ENCODE measurements at places on chromosomes 12 and 14. TPM values are rescaled to one million over a fixed set of nuclear protein-coding genes. Genes with fewer than 3 reads are reported as not detected.

DNA sequence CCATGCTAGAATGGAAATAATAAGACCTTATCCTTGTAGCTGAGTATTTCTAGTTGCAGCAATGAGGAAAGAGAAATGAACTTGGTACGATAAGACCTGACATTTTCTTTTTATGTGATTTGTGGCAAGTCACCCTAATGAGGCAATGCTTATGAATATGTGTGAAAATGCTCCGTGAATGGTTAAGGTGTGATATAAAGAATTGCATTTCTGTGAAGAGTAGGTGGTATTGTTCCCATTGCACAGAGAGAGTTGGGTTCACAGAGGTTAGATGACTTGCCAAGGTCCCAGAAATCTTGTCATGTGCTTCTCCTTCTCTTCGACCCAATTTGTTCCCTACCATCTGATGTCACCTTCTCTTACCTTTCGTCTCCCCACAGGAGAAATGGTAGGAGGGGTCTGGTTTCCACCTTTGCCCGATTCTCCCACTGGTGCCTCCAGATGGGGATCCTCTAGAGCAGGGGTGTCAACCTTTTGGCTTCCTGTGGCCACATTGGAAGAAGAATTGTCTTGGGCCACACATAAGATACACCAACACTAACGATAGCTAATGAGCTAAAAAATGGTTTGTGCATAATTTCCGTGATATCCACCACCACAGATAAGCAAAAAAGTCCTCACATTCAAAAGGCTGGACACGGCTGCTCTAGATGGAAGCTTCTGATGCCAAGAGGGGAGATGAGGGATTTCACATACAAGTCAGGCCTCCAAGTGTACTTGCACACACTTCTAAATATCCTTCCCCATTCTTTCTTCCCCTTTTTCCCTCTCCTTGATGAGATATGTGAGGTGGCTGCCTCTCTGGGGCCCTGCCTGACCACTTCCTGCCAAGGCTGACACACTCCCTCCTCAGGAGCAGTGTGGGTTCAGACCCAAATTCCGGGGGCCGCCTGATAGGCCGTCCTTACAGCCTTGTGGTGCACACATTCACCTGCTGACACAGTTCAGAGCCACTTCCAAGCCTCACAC lies 96.1 kb downstream of the PLXNC1 start:
- no peak for DNase-seq

DNA sequence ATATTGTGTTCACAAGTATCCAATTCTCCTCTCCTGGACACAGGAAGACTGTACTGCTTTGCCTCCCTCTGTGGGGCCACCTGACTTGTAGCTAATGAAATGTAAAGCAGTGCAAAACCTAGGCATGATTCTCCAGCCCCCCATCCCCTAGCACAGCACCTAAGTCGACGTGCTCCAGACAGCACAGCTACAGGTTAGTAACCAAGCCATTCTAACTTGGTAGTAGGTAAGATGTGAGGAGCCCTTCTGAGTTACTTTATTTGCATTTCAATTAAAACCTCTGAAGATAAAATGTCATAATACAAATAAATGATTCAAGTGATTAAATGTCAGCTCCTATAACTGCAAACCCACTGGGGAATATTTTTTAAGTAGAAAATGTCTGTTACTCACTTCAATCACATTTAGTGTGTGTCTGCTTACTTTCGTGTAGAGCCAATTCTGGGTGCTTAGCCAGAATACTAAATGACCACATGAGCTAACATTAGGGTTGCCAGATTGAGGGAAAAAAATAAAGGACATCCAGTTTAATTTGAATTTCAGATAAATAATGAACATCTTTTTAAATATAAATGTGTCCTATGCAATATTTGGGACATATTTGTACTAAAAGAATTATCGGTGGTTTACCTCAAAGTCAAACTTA lies 64.8 kb upstream of the HIF1A start:
- no peak for DNase-seq

The PPP2R5C gene
- 60.4 TPM for polyA plus RNA-seq

- DNase-seq: no peak
Measured at GRCh38 chr14:50670866-50671256, 2.8 kb upstream of the SAV1 start.

DNA sequence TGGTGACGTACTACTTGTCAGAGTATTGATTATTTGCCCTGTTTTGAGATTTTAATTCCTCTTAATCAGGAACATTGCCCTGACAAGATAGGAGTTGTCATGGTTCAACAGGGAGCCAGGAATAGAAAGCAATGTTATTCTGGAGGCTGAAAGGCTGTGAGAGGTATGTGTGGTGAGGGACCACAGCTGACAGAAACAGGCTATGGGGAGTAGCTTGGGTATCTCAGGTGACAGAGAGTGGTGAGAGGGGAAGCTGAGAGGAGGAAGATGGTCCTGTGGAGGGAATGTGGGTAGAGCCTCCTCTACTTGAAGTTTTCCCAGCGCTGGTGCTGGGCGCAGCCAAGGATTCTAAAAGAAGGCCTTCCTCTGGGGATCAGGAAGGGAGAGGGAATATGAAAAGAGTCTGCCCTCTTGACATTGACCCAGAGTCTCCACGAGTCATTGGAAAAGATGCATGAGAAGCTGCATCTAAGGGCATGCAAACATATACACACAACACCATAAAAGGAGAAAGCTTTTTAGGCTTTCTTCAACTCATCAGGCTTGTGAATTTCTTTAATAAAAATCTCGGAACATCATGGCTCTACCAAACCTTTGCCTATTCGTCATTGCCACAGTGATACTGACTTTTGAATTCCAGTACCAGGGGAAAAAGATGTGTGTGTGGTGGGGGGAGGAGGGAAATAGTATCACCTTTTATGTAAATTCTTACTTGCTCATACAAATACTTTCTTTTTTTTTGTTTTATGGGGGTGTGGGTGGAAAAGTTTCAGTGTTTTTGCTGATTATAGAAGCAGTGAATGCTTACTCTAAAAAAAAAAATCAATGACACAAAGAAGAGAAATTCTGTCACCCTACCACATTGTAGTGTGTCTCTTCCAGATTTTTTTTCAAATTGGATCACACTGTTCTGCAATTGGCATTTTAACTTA lies 39.9 kb upstream of the DHRS7 start:
- DNase-seq: no peak

GRCh38 chr12:55707841-55708694 lies at the start of gene ITGA7:
TSS of gene ITGA7 (minus strand) at chr12:55707904. CDS start at chr12:55707682, 222 bp downstream.
- DNase-seq: peak; percentile 95

- no peak for DNase-seq
Measured at GRCh38 chr14:36550899-36551298, 30.9 kb upstream of the NKX2-1 start.

The SIX4 gene
- polyA plus RNA-seq: 4.2 TPM

GRCh38 chr12:57740656-57741412 lies 2.3 kb upstream of the AGAP2 start:
- no peak for DNase-seq

GRCh38 chr12:76784600-76785051 lies 20.7 kb downstream of the ZDHHC17 start:
- DNase-seq: no peak

DNA sequence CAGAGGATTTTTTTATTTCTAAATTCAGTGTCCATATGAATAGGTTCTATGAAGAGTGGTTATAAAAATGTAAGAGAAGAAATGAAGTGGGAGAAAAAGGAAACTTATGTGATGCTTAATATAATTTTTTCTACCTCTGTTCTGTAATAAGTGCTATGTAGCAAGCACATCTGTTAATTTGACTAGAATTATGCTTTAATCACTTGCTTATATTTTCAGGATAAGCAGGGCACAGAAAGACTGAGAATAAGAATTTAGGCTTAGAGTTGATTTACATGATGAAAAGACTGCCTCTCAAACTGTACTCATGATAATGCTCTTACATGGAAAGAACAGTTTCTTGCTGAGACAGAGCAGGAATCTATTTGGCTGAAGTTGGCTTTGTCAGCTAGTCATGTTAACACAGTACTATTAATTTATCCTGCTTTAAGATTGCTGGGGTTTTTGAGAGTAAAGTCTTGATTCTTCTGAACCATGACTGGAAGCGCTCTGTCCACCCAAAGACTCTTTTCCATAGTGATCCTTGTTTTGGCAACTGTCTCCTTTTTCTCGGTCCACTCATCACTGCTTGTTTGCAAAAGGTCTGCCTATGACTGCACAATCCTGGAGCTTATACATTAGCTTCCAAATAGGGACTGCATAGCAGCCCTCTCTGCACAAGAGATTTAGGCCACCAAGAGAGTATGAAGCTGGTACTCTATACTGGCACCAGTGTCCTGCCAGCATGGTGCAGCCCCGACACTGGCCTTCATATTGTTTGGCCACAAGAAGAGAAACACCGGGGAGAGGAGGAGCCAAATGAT lies 98.8 kb downstream of the AKAP6 start:
- no peak for DNase-seq

DNA sequence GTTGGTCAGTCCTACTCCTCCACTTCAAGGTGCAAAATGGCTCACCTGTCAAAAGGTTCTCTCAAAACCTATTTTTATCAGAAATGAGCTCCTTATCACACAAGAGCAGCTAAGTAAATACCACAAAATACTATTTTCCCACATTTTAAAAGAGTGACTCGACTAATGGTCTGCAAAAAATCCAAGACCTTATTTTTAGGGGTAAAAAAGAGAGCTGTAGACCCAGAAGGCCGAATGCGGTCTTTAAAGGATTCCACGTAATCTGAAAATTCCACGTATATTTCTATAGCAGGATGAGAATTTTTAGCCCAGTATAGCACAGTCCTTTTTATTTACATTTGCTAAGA lies 3.8 kb downstream of the C14orf93 start:
- no peak for DNase-seq

DNA sequence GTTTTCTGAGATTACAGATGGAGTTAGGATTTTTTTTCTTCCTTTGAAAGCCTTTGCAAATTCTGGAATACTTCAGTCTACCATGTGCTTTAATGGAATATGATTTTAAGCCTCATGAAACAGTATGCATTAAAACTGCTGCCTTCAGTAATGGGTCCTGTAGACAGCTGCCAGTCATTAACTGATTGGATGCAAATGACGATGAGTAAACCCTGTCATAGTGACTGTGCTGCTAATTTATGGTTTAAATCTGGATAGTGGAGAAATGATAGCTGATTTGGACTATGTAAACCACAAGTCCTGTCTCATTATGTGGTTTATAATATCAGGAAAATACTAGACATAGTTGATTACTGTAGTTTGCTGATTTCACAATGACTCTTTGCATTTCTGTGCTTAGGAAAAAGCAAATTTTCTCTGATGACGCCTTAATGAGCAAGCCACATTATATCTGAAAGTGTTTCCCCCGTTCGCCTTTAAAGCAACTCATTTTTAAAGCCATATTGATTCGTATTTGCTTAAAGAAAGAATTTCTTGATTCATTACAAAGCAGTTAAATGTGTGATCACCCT lies 217.6 kb downstream of the TMTC2 start:
- DNase-seq: peak; percentile 54

GRCh38 chr12:13199592-13199991 lies 3.1 kb downstream of the EMP1 start:
- no peak for DNase-seq

- no peak for DNase-seq
Measured at GRCh38 chr12:32567296-32567674, 111.8 kb upstream of the DNM1L start.

GRCh38 chr12:121611306-121611705 lies 15.0 kb upstream of the ORAI1 start:
- DNase-seq: no peak

DNA sequence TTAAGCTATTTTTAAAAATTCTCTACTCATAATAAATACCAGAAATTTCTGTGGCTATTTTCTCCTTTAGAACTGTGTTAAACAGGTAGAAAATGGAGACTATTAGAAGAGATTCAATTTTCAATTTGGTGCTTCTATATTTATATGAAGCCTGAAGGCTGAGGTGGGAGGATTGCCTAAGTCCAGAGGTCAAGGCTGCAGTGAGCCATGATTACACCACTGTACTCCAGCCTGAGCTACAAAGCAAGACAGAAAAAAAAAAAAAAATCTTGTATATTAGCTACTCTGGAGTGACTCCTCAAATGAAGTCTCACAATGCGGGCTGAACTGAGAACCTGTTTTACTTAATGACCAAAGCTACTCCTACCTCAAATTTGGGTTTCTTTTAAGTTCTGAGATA lies 9.8 kb upstream of the DPF3 start:
- no peak for DNase-seq

DNA sequence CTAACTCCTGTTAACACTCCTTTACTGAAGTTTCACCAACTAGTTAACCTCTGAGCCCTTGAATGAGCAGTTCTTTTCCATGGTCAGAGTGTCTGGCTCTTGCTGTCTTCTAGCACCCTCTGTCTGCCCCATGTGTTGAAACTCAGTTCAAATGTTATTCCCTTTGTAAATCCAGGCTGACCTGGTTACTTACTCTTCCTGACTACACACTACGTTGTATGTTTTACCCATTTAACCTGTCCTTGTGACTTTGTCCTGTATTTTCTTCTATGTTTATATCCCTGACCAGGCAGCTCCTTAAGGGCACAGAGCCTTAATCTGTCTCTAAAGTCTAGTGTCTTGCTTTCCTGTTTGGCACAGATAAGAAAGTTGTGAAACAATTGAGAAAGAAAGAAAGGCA lies 389.0 kb upstream of the RPL10L start:
- no peak for DNase-seq

DNA sequence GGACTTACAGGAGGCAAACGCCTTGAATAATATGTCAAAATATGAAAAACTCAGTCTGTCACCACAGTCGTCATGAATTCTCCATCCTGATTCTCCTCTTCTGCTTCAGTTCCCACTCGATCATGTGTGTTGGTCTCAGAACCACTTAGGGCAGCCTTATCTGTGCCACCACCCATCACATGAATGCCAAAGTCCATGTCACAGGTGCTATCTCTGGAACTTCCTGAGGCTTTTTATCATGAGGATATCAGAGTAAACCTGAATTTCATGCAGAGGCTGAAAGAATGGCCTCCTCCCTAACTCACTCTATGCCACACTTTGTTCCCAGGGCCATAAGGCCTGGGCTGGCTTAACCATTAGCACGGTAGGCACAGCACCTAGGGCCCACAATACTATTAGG lies 28.8 kb upstream of the MAP3K9 start:
- no peak for DNase-seq

The KCNK13 gene
- 1.1 TPM for polyA plus RNA-seq

DNA sequence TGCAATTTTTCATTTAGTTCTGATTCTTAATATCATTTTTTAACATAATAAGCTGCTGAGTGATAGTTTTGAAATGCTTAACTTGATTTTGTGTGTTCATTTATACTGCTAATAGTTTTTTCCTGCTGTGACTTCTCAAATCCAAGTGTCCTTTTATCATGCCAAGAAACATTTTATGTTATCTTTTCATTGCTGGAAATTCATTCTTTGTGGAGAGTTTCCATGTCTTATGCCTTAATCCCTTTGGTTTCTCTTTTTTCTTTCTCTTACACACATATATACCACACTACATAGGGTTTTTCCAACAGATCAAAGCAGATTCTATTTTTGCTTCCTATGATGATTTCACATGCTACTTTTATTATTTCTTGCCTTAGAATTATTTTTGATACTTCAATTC lies 981.1 kb downstream of the SLC6A15 start:
- no peak for DNase-seq

The CAPZA3 gene
- not detected for polyA plus RNA-seq

GRCh38 chr12:103269946-103270345 lies 225.8 kb downstream of the C12orf42 start:
- no peak for DNase-seq

The BTBD7 gene
- polyA plus RNA-seq: 14.4 TPM

GRCh38 chr14:69263364-69263763 lies 3.4 kb downstream of the GALNT16 start:
- no peak for DNase-seq
